A172 (cell line): ENCODE measurements at places on chromosomes 3 and 15.

DNA sequence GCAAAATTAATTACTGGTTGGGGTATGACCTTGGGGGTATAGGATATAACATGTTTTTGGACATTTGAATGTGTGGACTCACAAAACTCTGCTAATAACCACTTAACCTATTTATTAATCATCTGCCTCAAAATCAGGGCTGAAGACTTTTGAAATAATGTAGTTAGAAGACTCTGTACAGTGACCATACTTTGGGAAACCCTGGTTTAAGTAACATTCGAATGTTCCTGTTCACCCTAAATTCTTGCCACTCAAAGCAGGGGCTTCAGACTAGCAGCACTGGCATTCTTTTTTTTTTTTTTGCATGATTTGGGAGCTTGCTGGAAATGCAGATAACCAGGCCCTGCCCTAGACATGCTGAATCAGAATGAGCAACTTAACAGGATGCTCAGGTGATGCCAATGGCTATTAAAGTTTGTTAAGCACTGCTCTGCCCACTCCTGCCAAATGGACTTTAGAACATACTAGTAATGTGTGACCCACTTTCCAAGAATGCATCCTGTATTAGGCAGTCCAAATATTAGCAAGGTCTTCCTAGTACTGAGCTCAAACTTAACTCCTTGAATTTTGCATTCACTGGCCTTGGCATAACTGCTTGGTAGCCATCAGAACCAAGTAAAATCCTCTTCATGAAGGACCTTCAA, 12.7 kb upstream of the ST3GAL6 start:
- DNase-seq = no peak

GRCh38 chr3:4501437-4501836, 8.3 kb downstream of the ITPR1 start:
- DNase-seq = no peak

- no peak for DNase-seq
Measured at GRCh38 chr15:62494197-62494596, 329.1 kb upstream of the C2CD4B start.

GRCh38 chr3:109640146-109640652, 302.9 kb upstream of the DPPA4 start:
- no peak for DNase-seq

DNA sequence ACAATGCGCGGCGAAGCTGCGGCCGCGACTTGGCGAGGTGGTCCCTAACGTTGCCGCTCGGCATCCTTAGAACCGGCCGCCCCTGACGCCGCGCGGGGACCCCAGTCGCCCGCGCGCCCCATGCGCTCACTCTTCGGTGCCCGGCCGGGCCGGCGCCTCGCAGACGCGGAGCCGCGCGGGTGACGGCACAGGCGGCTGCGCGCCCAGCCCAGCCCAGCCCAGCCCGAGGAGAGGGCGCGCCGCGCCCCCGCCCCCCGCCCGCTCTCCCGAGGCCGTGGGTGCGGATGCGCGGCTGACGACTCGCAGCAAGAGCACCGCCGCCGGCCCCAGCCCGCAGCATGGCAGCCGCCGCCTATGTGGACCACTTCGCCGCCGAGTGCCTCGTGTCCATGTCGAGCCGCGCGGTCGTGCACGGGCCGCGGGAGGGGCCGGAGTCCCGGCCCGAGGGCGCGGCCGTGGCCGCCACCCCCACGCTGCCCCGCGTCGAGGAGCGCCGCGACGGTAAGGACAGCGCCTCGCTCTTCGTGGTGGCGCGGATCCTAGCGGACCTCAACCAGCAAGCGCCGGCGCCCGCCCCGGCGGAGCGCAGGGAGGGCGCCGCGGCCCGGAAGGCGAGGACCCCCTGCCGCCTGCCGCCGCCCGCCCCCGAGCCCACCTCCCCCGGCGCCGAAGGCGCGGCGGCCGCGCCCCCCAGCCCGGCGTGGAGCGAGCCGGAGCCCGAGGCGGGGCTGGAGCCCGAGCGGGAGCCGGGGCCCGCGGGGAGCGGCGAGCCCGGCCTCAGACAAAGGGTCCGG, 437 bp downstream of the KLF13 start:
- DNase-seq = peak; percentile 26
